ENCODE measurements at places on chromosomes 1 and 21.

- DNase-seq = no peak
Observed at GRCh38 chr1:233614743-233615521, 1.0 kb downstream of the KCNK1 start.

GRCh38 chr1:175373786-175374623 is 181.4 kb upstream of the KIAA0040 start:
- peak; percentile 2 for DNase-seq

GRCh38 chr1:12276225-12276624 is 46.4 kb downstream of the VPS13D start:
- DNase-seq = peak; percentile 33

DNA sequence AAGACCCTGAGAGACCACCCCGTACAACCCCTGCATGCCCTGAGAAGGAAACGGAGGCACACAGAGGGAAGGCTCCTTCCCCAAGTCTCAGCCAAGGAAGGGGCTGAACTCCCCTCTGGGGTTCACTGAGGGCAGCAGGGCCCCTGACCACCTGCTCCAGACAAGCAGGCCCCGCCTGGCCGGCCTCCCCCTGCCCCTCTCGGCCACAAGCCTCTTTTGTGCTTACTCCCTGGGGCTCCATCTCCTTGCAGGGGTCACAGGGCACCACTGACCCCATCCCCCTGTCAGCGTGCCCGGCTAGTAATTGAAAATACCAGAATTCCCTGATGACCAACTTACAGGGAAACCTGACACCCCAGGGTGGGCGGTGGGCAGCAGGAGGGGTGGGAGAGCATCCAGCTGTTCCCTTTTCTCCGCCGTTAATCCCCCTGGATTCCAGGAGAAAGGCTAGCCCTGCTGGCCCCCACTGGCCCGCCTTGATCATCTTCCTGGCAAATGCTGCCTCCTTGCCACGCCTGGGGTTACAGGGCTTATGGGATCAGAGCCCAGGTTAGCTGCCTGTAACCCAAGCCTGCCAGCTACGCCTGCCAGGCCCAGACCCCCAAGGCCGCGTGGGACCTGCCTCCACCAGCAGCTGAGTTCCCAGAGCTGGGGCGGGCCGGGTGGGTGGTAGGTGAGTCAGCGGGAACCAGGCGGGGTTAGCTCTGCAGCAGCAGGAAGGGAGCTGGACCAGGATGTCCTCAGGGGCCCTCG is 96.1 kb downstream of the LACTBL1 start:
- DNase-seq = peak; percentile 58

- no peak for DNase-seq
Observed at GRCh38 chr1:204725821-204726448, 40.4 kb upstream of the LRRN2 start.

- no peak for DNase-seq
Observed at GRCh38 chr21:46156378-46156645, 933 bp upstream of the FTCD start.

- DNase-seq = peak; percentile 34
Observed at GRCh38 chr21:16086121-16086520, 356.3 kb downstream of the USP25 start.

GRCh38 chr1:114750780-114751179 is 7.0 kb downstream of the CSDE1 start:
- no peak for DNase-seq

- no peak for DNase-seq
Observed at GRCh38 chr1:92482665-92483609, 3.8 kb downstream of the GFI1 start.

Data from fibroblast of skin of right quadriceps (primary cell).